ENCODE measurements at places on chromosomes 7 and 10.

DNA sequence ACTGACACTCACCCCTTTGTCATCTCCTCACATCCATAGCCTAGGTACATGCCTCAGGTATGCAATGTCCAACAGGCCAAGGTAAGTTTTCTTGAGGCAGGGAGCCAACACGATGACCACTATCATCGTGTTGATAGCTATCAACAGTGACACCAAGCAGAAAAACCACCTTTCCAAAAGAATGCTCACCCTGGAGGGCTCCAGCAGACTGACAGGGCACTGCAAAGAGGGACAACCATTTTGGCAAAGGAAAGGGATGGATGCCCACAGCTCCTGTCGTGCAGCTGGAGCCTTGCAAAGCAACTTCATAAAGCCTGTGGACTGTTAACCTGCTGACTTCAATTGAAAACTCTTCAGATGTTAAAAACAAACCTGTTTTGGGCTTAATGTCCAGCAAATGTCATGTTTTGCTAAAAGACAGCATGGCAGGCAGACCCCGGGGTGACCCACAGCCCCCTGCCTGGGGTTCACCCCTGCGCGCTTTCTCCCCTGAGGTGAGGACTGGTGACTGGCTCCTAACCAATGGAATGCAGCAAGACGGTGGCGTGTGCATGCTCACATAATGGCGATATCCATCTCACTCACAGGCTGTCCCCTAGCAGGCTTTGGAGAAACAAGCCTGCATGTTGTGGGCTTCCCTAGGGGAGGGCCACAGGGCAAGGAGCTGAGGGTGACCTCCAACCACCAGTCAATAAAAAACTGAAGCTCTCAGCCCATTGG, 293.8 kb downstream of the TCERG1L start:
- DNase-seq: no peak

GRCh38 chr10:127331696-127332095, 135.3 kb upstream of the INSYN2A start:
- no peak for DNase-seq

DNA sequence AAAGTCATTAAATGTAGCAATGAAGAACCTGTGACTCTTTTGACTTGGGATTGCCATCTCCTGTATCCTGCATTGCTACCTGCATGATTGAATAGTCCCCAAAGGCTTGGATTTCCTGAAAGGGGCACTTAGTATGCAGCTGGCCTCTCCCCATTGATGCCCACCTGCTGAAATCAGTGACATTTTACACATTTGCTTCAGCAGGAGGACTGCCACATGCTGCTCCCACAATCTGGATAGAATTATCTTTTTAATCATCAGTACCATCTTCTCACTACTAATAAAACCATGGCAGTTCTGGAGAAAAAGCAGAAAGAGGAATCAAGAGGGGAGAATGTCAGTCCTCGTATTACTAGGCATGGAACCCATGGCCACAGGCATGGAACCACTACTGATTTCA, 67.8 kb downstream of the SLC13A1 start:
- no peak for DNase-seq

DNA sequence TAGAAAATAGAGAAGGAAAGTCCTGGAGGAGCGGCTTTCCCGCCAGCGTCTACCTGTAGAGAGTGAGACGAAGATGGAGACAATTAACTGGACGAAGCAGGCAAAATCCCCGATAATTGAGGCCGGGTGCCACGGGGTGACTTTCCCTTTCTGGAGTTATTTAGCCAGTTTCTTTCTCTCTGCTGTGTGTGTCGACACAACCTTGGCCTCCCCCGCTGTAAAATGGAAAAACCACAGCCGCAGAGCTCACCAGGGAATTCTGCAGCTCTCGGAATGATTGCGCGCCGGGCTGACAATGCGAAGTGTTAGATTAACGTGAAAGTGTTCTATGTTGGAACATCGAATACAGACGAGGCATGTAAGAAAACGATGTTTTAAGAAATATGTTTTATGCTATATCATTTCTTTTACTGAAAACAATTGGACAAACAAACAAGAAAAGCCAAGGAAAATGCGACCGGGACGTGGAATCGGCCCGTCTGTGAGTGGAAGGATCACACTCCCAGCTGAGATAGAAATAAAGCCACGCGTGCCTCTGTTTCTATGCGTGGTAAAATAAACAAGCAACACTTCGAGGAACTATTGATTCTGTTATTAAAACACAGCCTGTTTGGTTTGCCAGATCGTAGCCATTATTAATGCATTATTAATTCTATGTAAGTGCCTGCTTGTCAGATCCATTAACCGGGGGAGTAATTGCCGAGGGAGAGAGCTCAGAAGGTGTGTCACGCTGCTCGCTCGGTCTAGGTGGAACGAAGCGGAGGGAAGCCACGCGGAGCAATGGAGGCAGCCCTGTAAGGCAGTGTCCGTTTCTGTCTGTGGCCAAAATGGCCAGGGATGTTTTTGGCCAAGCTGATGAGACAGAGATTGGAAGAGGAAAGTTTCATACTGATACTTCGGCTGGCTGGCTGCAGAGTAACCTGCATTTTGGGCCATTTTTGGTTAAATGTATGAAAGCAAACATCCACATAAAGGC, 129.4 kb downstream of the DNAJB6 start:
- no peak for DNase-seq

DNA sequence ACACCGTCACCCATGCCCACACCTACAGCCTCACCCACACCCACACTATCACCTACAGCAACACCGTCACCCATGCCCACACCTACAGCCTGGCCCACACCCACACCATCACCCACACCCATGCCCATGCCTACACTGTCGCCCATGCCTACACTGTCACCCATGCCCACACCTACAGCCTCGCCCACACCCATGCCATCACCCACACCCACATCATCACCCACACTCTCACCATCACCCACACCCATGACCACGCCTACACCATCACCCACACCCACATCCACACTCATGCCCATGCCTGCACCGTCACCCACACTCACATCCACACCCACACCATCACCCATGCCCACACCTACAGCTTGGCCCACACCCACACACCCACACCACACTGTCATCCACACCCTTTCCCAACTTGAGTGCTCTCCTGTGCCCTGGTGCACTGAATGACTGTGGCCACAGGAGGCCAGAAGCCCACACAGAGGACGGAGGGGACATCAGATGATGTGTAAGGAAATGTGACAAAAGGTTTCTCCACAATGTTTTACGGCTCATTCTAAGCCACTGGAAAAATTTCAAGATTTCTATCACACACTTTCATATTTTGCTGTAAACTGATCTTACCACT, 153.3 kb downstream of the WDR37 start:
- no peak for DNase-seq

Measured in endothelial cell of umbilical vein (primary cell).